ENCODE measurements at places on chromosomes 12 and 14. TPM values are rescaled to one million over a fixed set of nuclear protein-coding genes. Genes with fewer than 3 reads are reported as not detected.

The ADGRD1 gene
- total RNA-seq: 3.9 TPM

DNA sequence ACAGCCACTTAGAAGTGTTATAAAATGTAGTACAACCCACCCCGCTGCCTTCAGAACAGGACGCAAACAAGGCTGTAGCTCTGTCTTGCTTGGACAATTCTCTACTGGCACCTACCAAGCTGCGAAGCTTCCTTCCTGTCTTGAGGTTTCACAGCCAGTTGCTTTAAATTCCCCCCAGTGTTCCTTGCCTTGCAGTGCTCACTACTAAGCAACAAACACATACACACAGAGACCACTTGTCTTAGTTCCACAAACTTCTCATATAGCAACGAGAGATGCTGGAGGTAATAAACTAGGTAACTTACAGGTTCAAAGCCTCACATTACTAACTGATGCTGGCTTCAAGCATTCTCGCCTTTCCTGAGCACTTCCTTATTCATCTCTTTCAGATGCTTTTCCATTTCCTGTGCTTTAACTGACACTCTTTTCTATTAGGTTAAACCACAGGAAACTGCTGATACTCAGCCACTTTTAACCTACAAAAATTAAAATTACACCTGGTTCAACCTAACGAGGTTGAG, 91.5 kb upstream of the PTGDR start:
- H3K4me3 ChIP-seq: no peak overlapping the region
- no peak for DNase-seq
- H3K36me3 ChIP-seq: no peaks in the 10 kb centered on the region

- peaks cover 2% of the 10 kb centered on the region for H3K4me1 ChIP-seq
- peaks cover 3% of the 10 kb centered on the region for H3K27me3 ChIP-seq
- no peak overlapping the region for H3K27ac ChIP-seq
- H3K4me3 ChIP-seq: no peak overlapping the region
- DNase-seq: no peak
These were observed 18.2 kb downstream of the AK7 start for GRCh38 chr14:96410119-96410518.

DNA sequence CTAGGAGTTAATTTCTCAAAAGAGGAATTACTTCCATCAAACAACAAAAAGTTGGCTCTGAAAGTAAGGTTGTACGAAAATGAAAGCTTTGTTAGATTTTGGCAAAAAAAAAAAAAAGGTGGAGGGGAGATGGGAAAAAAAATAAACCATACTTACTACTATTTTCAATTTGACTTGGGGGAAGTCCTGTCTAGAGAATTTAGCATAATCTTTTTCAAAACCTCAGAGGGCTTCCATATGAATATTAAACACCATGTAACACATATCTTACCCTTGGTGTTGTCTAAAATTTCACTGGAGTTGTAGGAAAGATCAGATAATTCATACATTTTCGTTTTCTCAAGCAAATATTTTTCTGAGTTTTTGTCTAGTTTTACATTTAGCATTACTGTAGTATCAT, 17.5 kb downstream of the GRIP1 start:
- H3K4me1 ChIP-seq: peaks cover 9% of the 10 kb centered on the region
- H3K27me3 ChIP-seq: no peaks in the 10 kb centered on the region
- no peak for DNase-seq
- no peak overlapping the region for H3K4me3 ChIP-seq
- no peak overlapping the region for H3K27ac ChIP-seq

Measured in astrocyte (in vitro differentiated cells and primary cell).